Mesenteric fat pad (tissue), 1 donor: ENCODE measurements at places on chromosomes 7 and 10. TPM values are rescaled to one million over a fixed set of nuclear protein-coding genes. Genes with fewer than 3 reads are reported as not detected.

Gene HOXA7
- total RNA-seq, result 7.5 TPM

Gene ERVW-1
- not detected for total RNA-seq

Gene MOGAT3
- total RNA-seq, result not detected

Gene ATRNL1
- total RNA-seq, result 0.74 TPM

Gene CACNA2D1
- 33.5 TPM for total RNA-seq

Gene ZNF467
- 11.5 TPM for total RNA-seq
